ENCODE measurements at places on chromosomes 5 and 9. TPM values are rescaled to one million over a fixed set of nuclear protein-coding genes. Genes with fewer than 3 reads are reported as not detected.

DYNC2I2 gene
- 4.6 TPM for total RNA-seq

LHX6 gene
- not detected for total RNA-seq

IFNE gene
- not detected for total RNA-seq

NEUROG1 gene
- total RNA-seq: not detected

PCDHB16 gene
- total RNA-seq: not detected

NME5 gene
- total RNA-seq: not detected

KIAA1958 gene
- 4.3 TPM for total RNA-seq

All from CD4-positive, alpha-beta memory T cell (primary cell).